ENCODE measurements at places on chromosomes 1 and 21.

DNA sequence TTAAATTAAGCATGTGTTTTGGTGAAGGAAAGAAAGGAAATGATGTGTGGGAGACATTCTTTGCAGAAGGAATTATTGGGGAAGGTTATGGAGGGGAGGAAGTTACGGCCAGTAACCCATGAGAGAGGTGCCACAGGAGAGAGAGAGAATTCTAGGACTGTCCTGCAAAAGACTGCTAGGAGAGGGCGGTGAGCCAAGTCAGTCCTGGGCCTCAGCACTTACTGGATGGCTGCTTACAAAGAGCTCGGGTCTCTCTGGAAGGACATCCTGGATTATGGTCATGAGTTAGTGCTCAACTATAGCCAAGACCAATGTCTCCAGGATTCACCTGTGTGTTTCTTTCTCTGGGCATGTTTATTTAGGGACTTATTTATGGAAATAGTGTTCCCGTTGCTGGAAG, 74.4 kb upstream of the HSD17B7 start:
- DNase-seq, result no peak

DNA sequence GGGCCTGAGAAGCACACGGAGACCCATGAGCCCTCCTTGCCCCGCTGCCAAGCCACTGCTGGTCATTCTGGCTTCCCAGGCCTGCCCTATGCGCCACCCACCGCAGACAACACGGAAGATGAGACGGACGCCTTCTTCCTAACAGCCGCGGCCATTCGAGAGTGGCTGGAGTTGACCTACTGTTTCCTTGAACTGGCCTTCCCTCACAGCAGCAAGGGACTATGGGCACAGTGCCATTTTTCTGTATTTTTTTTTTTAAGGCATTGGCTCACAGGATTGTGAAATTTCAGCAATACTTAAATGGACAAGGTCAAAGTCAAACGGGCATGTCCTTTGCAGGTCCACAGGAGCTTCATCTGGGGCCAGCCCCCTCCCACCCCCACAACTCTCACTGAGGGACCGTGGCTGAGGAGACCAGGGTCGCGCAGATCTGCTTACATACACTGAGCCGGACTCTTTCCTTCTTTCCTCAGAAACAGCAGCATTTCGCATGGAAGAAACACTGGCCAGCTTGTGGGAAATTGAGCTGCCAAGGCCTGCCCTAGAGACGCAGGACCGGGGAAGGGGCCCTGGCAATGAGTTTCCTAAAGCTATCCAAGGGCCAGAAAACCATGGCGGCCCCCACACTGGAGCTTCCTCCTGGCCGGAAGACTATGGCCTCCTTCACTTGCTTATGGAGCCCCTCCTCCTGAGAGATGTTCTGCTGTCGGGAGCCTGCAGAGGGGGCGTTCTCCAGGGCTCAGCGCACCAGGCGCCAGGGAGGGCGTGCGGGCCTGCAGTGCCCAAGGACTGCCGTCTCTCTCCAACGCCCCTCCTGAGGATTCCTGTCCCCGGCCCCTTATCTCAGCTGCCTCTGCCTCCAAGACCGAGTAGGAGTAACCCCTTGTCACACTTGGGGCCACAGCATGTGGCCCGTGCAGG, 98.9 kb downstream of the PGBD5 start:
- no peak for DNase-seq

- no peak for DNase-seq
Observed at GRCh38 chr1:229408458-229409037, 25.3 kb downstream of the ACTA1 start.

DNA sequence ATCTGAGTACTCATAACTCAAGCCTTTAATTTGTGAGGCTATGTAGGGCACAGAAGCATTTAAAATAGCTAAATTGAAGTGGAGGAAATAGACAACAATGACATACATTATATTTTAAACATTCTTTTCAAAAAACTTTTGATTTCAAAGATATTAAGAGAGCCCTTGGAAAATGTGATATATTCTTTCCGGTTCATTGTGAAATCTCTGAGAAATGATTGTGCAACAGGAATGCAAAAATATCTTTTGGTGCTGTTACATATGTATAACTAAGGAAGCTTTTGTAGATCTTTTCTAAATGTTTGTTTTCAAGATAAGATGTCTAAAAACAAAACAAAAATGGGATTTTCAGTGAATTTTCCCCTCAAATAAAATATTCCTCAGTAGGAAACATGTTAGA, 185.2 kb downstream of the LEPR start:
- DNase-seq, result no peak

- no peak for DNase-seq
Observed at GRCh38 chr1:150567341-150567716, 12.1 kb downstream of the MCL1 start.
